ENCODE measurements at places on chromosomes 3 and 15. TPM values are rescaled to one million over a fixed set of nuclear protein-coding genes. Genes with fewer than 3 reads are reported as not detected.

- H3K27ac ChIP-seq: peak overlapping the region; percentile 36
- no peaks in the 10 kb centered on the region for H3K36me3 ChIP-seq
- DNase-seq: no peak
These were observed 61.3 kb downstream of the CTDSPL start for GRCh38 chr3:37922721-37923568.

DNA sequence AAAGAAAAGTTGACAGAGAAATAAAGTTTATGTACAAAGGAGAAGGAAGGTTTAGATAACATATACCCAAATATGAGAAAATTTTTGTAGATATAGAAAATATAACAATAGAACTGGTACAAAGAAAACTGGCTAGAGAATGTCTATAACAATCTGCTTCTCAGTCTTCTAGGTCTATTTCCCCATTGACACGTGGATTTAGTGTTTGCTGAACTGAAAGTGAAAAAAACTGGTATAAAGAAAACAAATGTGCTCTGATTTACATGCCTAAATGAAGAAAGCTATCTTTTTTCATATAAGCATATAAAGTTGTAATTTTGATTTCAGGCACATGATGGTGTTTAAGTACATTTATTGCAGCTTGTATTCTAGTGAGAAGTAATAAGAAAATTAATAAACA lies 9.8 kb downstream of the KCNMB2 start:
- no peaks in the 10 kb centered on the region for H3K4me1 ChIP-seq
- no peak overlapping the region for H3K4me3 ChIP-seq
- no peaks in the 10 kb centered on the region for H3K36me3 ChIP-seq
- DNase-seq: no peak
- no peaks in the 10 kb centered on the region for H3K27me3 ChIP-seq

GRCh38 chr15:58962662-58963565 lies 24.5 kb upstream of the RNF111 start:
- H3K4me3 ChIP-seq: no peak overlapping the region
- no peaks in the 10 kb centered on the region for H3K4me1 ChIP-seq
- H3K36me3 ChIP-seq: no peaks in the 10 kb centered on the region
- DNase-seq: no peak
- no peaks in the 10 kb centered on the region for H3K27me3 ChIP-seq

DNA sequence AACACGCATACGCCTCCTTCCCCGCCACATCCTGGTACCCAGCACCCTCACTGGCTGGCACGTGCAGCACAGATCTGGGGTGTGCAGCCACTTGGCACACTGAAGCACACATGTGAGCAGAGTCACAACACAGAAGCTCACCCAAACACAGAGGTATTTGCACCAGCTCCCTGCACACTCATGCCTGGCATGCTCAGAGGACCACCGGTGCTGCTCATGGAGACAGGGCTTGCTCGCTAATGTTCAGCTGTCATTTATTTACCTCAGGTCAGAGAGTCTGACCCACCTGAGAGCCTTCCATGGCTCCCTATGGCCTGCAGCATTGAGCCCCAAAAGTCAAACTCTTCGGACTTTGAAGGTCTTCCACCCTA lies 70.4 kb downstream of the ADAMTS7 start:
- peaks cover 9% of the 10 kb centered on the region for H3K27me3 ChIP-seq
- H3K27ac ChIP-seq: no peak overlapping the region
- no peak overlapping the region for H3K4me3 ChIP-seq

DNA sequence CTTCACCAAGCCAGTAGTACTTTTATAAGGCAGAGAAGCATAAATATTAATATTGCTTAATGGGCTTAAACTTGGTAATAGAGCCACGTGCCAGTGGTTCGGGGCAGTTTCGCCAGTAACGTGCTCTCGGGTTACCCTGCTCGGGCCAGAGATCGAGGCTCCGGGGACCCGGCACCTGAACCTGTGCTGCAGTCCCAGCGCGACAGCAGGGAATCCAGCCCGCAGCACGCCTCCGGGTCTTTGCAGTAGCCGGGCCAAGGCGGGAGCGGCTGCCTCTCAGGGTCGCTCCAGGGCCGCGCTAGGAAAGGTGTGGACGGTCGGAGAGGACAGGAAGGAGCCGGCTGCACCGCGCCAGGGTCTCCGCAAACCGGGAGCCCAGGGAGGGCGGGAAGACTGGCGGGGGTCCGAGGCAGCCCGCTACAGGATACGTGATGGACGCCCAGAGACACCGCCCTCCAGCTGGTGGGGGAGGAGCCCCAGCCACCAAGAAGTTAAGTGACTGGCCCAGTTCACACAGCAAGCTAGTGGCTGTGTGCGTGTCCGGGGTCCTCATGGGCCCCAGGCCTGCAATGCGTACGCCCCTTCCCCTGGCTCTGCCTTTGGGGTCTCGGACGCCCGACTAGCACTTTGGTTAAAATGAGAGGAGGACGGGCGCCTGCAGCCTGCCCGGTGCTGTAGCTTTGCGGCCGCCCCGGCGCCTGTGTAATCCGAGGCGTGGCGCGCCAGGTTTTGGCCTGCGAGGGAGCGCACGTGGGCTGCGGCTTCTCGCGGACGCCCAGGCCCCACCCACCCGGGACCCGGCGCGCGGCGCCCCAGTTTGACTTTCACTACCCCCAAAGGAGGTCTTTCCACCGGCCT lies 1.2 kb upstream of the PDE8A start:
- H3K27ac ChIP-seq: peak overlapping the region; percentile 96
- H3K27me3 ChIP-seq: no peaks in the 10 kb centered on the region
- no peaks in the 10 kb centered on the region for H3K36me3 ChIP-seq
- H3K4me3 ChIP-seq: peak overlapping the region; percentile 91
- H3K4me1 ChIP-seq: peaks cover 46% of the 10 kb centered on the region
- DNase-seq: peak; percentile 97

- no peak overlapping the region for H3K4me3 ChIP-seq
- H3K36me3 ChIP-seq: peaks cover 2% of the 10 kb centered on the region
- DNase-seq: no peak
- H3K4me1 ChIP-seq: peaks cover 11% of the 10 kb centered on the region
- H3K27ac ChIP-seq: no peak overlapping the region
- no peaks in the 10 kb centered on the region for H3K27me3 ChIP-seq
These were observed 5.4 kb downstream of the CLN6 start for GRCh38 chr15:68224108-68224507.

- peaks cover 39% of the 10 kb centered on the region for H3K36me3 ChIP-seq
- DNase-seq: no peak
- peak overlapping the region; percentile 67 for H3K27ac ChIP-seq
- peak overlapping the region; percentile 16 for H3K4me3 ChIP-seq
- no peaks in the 10 kb centered on the region for H3K27me3 ChIP-seq
These were observed 12.1 kb downstream of the NR2C2 start for GRCh38 chr3:14959359-14959943.

DNA sequence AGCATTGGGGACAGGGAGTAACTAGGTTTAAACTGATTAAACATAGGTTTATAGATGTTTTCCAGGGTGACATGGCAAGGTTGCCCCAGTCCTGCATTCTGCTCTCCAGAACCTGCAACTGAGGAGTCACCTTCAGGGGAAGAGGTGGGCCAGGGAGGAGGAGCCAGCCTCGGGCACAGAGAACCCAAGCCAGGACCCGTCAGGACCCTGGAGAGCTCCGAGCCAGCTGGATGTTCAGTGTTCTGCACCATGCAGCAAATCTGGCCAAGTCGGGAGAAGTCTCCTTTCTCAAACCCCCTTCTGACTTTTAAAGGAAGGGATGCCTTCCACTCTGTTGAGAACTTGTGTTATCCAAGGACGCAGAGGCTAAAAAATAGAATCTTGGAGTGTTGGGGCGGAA lies 62.1 kb upstream of the SLC6A11 start:
- H3K27ac ChIP-seq: no peak overlapping the region
- peaks cover 50% of the 10 kb centered on the region for H3K27me3 ChIP-seq
- no peaks in the 10 kb centered on the region for H3K36me3 ChIP-seq
- H3K4me1 ChIP-seq: no peaks in the 10 kb centered on the region
- H3K4me3 ChIP-seq: no peak overlapping the region

DNA sequence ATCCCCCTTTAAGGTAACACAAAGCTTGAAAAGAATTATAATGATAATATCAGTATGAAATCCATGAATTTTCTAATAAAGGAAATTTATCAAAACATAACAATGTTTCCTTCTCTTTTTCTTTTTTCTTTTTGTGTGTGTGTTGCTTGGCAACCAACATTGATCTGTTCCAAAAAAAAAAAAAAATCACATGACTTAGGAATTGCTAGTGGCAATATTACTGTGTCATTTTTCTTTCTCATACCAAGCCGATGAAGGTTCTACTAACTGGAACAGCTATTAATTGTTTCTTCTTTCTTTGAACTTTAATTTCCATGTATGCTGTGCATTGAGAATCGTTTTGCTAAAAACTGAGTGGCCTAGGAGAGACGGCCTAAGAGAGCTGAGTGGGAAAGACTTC lies 317.7 kb upstream of the ONECUT1 start:
- no peak for DNase-seq
- H3K27me3 ChIP-seq: peaks cover 4% of the 10 kb centered on the region
- no peak overlapping the region for H3K27ac ChIP-seq
- H3K36me3 ChIP-seq: no peaks in the 10 kb centered on the region

- H3K27me3 ChIP-seq: no peaks in the 10 kb centered on the region
- H3K4me1 ChIP-seq: no peaks in the 10 kb centered on the region
- no peak overlapping the region for H3K27ac ChIP-seq
These were observed 203.0 kb downstream of the THRB start for GRCh38 chr3:24291646-24292045.

GRCh38 chr3:16262174-16262573 lies 2.6 kb downstream of the DPH3 start:
- no peak for DNase-seq
- no peak overlapping the region for H3K4me3 ChIP-seq
- no peaks in the 10 kb centered on the region for H3K27me3 ChIP-seq
- H3K27ac ChIP-seq: no peak overlapping the region
- H3K4me1 ChIP-seq: peaks cover 52% of the 10 kb centered on the region

DNA sequence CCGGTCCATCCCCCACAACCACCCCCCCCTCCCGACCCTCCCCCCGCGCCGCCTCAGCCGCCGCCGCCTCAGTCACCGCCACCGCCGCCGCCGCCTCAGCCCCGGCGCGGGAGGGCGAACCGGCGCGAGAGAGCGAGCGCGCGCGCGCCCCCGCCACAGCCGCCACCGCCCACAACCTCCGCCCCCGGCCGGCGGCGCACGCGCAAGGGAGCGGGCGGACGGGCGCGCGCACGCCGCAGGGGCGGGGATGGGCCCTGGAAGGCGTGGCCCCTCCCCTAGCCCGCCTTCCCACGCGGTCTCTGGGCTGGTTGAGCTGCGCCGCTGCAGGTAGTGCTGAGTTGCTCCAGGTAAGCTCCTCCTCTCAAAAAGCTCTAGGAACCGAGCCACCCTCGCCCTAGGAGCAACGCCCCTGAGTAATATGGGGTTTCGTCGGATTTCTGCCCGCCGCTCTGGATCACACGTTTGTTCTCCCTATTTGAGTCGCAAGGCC lies at the start of gene TMCC1:
TSS of gene TMCC1 (minus strand) at position 131 of the 490 bp plus-strand sequence.
- peak within 1 kb of the TSS; percentile 94 for H3K27ac ChIP-seq
- H3K4me1 ChIP-seq: peaks cover 32% of the 10 kb centered on the region
- DNase-seq: peak; percentile 98
- H3K27me3 ChIP-seq: no peaks in the 10 kb centered on the region
- no peaks in the 10 kb centered on the region for H3K36me3 ChIP-seq

GRCh38 chr15:89442155-89442554 lies 54.2 kb downstream of the RHCG start:
- H3K27ac ChIP-seq: peak overlapping the region; percentile 24
- no peaks in the 10 kb centered on the region for H3K36me3 ChIP-seq
- H3K27me3 ChIP-seq: no peaks in the 10 kb centered on the region
- no peak for DNase-seq
- H3K4me1 ChIP-seq: peaks cover 20% of the 10 kb centered on the region
- no peak overlapping the region for H3K4me3 ChIP-seq

- no peak for DNase-seq
- no peak overlapping the region for H3K27ac ChIP-seq
- no peaks in the 10 kb centered on the region for H3K27me3 ChIP-seq
- no peaks in the 10 kb centered on the region for H3K4me1 ChIP-seq
These were observed 184.8 kb upstream of the P2RY1 start for GRCh38 chr3:152650177-152650576.

GRCh38 chr3:14847613-14848541 lies 29.1 kb downstream of the FGD5 start:
- no peak for DNase-seq
- H3K4me1 ChIP-seq: peaks cover 11% of the 10 kb centered on the region
- no peak overlapping the region for H3K4me3 ChIP-seq
- no peaks in the 10 kb centered on the region for H3K36me3 ChIP-seq

- no peak for DNase-seq
- H3K27ac ChIP-seq: no peak overlapping the region
- peaks cover 28% of the 10 kb centered on the region for H3K27me3 ChIP-seq
- H3K4me3 ChIP-seq: no peak overlapping the region
These were observed 28.4 kb upstream of the ARL8B start for GRCh38 chr3:5093731-5094130.

DNA sequence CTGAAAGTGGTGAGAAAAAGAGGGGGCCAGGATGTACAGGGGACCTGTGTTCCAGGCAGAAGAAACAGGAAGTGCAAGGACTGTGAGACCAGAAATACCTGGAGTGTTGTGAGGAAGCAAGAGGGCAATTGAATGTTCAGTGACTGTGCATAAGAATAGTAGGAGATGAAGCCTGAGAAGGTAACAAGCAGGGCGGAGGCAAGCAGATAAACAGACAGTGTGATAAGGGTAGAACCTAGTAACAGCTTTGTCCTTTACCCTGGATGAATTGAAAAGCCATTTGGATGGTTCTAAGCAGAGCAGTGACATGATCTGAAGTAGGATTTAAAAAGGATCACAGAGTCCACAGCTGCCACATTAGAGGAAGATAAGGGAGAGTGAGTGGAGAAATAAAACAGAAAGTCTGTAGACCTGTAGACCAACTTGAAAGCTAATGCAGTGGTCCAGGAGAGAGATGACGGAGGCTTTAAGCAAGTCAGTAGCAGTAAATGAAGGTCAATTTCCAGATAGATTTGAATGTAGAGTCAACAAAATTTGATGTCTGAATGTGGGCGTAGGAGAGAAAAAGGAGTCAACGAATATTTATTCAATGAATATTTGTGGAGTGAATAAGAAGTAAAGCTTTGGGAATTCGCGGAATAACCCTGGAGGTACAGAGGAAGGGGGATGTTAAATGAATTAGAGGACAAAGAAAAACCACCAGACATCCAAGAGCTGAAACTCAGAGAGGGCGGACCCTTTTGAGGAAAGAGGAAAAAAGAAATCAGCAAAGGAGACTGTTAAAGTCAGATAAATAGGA lies 4.2 kb upstream of the PLOD2 start:
- DNase-seq: no peak
- no peaks in the 10 kb centered on the region for H3K36me3 ChIP-seq
- H3K27me3 ChIP-seq: peaks cover 44% of the 10 kb centered on the region
- no peak overlapping the region for H3K4me3 ChIP-seq
- peaks cover 21% of the 10 kb centered on the region for H3K4me1 ChIP-seq

GRCh38 chr3:52270252-52270754 lies 8.1 kb downstream of the WDR82 start:
- H3K27ac ChIP-seq: peak overlapping the region; percentile 99
- peak; percentile 79 for DNase-seq
- no peak overlapping the region for H3K4me3 ChIP-seq
- H3K36me3 ChIP-seq: peaks cover 45% of the 10 kb centered on the region
- H3K27me3 ChIP-seq: no peaks in the 10 kb centered on the region

NCEH1 gene
- 23.5 TPM for total RNA-seq

SH3BP5 gene
- 69.6 TPM for total RNA-seq

CCR3 gene
- 0.58 TPM for total RNA-seq

MUSTN1 gene
- 6.8 TPM for total RNA-seq

SEMA3G gene
- total RNA-seq: 8.8 TPM

GHSR gene
- total RNA-seq: not detected

RNF7 gene
- 65.8 TPM for total RNA-seq

UROC1 gene
- not detected for total RNA-seq

TRPM1 gene
- not detected for total RNA-seq

PLSCR2 gene
- not detected for total RNA-seq

DMXL2 gene
- total RNA-seq: 62.2 TPM
